ENCODE measurements at places on chromosomes 16 and 17.

- DNase-seq: no peak
Measured at GRCh38 chr16:73217654-73218053, 169.7 kb upstream of the ZFHX3 start.

- DNase-seq: no peak
Measured at GRCh38 chr16:56269811-56270684, 78.8 kb downstream of the GNAO1 start.

DNA sequence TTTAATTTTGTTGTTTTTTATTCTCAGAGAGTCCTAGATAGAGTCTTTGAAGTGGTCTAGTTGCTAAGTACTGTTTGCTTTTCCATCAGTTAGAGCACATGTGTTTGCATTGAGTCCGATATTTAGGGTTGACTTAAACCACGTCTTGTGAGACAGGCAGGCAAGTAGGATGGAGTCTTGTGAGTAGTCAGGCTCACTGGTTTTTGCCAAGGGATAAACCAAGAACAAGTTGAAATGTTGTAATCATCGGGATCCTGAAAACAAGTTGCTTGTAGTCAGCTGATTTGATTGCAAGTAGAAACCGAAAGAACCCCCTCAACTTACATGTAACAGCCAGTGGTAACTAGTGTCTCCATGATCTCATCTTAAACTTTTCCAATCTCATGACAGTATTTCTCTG, 17.2 kb downstream of the ATP6V0A1 start:
- no peak for DNase-seq

- DNase-seq: no peak
Measured at GRCh38 chr17:32356750-32357149, 6.8 kb downstream of the ZNF207 start.

- no peak for DNase-seq
Measured at GRCh38 chr17:30554839-30555751, 77.9 kb downstream of the GOSR1 start.

GRCh38 chr17:59365383-59365981, 34.0 kb downstream of the YPEL2 start:
- DNase-seq: no peak

- DNase-seq: no peak
Measured at GRCh38 chr17:55492781-55493341, 18.4 kb downstream of the SMIM36 start.

DNA sequence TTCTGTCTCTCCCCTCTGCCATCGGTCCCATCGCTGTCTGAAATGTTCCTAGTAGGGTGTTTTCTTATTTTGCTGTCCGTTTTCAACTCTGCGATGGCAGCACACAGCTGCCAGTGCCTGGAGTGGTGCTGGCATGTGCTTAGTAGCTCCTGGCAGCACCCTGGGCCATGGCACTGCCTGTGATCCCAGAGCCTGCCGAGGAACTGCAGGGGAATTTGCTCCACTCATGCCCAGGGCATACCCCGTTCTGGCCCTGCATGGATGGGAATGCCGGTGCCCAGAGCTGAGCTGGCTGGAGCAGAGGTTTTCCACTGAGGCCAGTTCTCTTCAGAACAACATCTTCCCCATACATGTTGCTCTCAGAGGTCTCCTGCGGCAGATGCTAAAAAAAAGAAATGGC, 43.1 kb downstream of the GPT2 start:
- no peak for DNase-seq

DNA sequence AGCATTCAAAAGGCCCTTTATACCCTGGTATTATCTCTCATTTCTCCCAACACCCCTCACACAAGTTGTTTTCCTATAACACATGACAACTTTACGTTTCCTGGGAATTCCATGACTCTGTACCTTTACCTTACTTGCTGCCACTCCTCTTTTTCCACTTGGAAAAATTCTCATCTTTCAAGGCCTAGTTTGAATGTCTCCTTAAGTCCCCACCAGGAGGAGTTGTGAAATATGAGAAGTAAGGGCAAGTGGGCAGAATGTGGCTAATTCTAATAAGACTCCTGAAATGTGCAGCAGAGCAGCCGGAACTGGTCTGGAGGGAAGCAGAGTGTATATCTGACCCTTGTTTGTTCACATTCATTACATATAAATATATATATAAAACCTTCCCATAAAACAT, 39.7 kb downstream of the BRCA1 start:
- no peak for DNase-seq

GRCh38 chr16:85262558-85263238, 150.4 kb upstream of the CIBAR2 start:
- no peak for DNase-seq

DNA sequence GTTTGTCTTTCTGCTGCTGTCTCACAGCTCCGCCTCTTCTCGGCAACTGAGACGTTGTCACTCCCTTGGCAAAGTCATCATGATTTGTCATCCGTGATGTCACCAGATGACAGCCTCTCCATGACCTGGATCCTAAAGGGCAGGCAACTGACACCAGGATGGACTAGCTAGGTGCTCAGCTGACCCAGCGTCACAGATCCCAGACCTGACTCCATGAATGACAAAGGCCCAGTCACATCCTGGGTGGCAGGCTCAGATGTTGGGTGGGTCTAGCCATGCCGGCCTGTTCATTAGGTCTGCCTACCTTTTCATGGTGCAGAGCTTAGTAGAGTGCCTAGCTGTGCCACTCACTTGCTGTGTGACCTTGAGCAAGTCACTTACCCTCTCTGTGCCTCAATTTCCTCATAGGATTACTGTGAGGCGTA, 3.8 kb upstream of the TMEM238L start:
- DNase-seq: no peak

- DNase-seq: no peak
Measured at GRCh38 chr16:66408163-66409048, 18.7 kb upstream of the BEAN1 start.

DNA sequence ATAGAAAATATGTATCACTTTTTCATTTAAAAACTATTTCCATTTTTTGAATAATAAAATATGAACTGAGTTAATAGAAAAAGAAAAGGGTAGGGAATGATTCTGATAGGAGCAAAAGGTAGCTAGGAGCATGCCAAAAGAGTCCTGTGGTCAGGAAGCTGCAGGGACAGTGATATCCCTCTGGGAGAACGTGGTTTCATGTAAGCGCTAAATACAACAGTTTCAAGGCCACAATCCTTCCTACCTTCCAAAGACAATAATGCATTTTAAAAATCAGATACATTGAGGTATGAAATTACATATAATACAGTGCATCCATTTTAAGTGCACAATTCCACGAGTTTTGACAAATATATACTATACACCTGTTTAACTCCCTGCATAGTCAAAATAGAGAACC, 55.8 kb downstream of the CCDC182 start:
- no peak for DNase-seq

DNA sequence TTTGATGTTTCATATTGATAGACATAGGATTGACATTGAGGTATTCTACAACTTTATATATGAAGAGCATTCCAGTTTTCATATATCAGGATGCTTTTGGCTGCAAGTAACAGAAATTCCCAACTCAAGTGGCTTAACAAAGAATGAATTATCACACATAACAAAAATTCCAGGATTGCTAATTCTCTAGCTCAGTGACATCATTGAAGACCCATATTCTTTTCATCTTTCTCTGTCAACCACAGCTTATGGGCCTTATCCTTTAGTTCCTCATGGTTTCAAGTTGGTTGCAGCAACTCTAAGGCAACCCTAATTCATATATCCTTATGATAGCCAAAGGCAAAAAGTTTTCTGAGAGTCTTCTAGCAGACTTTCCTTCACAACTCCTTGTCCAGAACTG, 91.5 kb upstream of the HAS3 start:
- DNase-seq: no peak

DNA sequence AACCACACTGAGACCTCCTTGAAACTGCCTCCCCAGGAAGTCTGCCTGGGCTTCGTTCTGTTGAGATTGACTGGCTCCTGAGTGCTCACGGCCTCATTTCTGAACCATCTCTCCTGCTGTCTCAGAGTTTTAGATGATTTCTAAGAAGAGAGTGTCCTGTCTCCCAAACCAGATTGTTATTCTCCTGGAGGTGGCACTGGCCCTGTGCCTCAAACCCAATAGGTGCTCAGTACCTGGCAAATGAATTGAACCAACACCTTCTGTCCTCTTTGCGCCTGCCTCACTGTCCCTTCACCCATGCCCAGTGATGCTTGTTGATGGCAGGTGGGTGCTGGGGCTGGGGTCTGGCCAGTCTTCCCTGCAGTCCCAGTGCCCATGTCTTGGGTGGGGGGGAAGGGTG, 36.3 kb upstream of the C1QL1 start:
- DNase-seq: no peak

GRCh38 chr16:30010844-30011713, at the start of gene DOC2A:
DOC2A (minus strand) TSS chr16:30011027; CDS start chr16:30010222, 805 bp downstream.
- DNase-seq: no peak

DNA sequence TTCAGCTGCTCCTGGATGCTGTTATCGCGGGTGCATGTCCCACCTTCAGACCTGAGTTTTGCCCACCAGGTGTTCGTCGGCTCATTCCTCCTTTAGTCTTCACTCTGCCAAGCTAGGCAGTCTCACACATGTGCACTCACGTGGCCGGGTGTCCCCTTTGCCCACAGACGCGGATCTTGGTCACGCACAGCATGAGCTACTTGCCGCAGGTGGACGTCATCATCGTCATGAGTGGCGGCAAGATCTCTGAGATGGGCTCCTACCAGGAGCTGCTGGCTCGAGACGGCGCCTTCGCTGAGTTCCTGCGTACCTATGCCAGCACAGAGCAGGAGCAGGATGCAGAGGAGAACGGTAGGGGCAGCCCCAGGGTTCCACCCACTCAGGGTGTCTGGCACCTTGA, 133.1 kb downstream of the ABCC6 start:
- DNase-seq: no peak
